ENCODE measurements at places on chromosomes 2 and 18.
A peak's percentile ranks its signal among the peaks of the same experiment; 100 is the strongest.

- no peak for DNase-seq
These were observed 68.7 kb downstream of the TMEM247 start for GRCh38 chr2:46548103-46548486.

GRCh38 chr2:9236867-9237266 lies 30.3 kb downstream of the ASAP2 start:
- DNase-seq = no peak

DNA sequence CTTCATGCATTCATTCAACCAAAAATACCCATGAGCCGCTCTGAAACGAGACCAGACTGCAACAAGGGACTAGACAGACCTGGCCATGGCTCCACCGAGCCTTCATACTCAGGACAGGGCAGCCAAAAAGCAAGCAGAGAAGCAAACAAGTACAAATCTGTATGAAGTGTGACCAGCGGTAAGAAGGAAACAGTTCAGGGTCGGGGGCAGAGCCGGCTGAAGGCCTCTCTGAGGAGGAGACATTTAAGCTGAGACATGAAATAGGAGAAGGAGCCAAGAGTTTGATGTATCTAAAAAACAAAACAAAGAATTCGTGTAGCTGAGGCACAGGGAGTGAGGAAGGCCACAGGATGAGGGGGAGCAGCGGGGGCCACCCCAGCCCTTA lies 21.3 kb upstream of the SLC66A3 start:
- no peak for DNase-seq

GRCh38 chr2:205405194-205405593 lies 277.1 kb upstream of the NRP2 start:
- peak; percentile 68 for DNase-seq

- DNase-seq = no peak
These were observed 143.3 kb upstream of the LYPD6 start for GRCh38 chr2:149187057-149187456.
